ENCODE measurements at places on chromosomes 6 and 20.

DNA sequence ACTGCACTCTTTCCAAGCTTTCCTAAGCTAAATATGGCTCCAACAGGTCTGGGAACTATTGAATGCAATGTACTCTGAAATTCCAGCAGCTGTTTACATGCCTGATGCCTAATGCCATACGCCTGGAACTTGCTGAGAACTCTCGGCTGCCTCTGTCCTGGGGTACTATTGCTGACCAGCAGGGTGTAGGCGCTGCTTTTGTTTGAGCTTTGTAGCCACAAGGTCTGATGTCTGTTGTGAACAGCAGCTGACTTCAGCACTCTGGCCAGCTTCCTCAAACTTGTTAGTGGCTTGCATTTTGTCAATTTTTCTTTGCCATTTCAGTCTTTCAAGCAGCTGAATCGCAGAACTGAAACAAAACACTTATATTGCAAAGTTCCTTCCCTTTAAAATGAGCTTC lies 26.7 kb downstream of the SAYSD1 start:
- no peak for DNase-seq

DNA sequence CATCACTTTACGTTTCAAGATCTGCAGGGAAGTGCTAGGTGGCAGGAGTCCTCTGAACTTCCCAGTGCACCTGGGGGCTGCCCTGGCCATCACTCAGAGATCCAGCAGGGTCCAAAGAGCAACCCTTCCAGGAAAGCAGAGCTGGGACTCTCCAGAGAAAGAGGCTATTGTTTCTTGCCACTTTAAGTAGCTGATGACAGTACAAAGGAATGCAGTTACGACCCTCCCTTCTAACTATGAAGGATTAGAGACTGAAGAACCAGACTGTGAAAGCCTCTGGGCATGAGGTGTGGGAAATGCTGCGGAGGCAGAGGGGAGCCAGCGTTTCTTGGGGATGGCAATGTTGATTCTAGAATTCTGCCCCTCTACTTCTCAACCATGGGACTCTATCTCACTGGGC lies 189.1 kb upstream of the SUPT3H start:
- peak; percentile 63 for DNase-seq

DNA sequence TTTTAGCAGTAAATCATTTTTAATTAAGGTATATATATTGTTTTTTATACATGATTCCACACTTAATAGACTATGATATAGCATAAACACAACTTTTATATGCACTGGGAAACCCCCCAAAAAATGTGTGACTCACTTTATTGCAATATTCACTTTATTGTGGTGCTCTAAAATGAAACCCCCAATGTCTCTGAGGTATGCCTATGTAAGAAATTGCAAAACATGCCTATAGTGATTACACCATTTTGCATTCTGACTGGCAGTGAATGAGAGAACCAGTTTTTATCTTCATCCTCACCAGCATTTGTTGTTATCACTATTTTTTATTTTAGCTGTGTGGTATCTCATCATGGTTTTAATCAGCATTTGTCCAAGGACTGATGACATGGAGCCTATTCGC lies 8.5 kb upstream of the CST11 start:
- no peak for DNase-seq

DNA sequence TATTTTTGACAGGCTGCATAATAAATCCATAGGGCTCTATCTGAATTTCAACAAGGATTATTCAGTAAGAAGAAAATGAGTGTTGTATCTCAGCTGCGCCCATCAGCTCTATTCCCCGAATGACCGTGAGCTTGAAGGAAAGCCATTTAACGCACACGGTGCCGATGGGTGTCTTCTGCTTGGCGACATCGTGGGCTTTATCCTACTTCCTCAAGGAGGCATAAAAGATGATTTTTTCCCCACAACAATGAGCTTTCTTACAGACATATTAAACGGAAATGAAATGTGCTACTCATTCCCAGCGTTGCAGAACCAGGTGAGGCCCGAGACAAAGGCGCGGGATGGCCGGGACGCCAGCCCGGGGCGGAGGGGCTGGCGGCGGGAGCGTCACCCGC lies 710 bp downstream of the DYNLT1 start:
- DNase-seq = no peak
